ENCODE measurements at places on chromosomes 4 and X.

GRCh38 chrX:147602176-147602696 is 309.5 kb upstream of the FMR1 start:
- DNase-seq, result no peak

DNA sequence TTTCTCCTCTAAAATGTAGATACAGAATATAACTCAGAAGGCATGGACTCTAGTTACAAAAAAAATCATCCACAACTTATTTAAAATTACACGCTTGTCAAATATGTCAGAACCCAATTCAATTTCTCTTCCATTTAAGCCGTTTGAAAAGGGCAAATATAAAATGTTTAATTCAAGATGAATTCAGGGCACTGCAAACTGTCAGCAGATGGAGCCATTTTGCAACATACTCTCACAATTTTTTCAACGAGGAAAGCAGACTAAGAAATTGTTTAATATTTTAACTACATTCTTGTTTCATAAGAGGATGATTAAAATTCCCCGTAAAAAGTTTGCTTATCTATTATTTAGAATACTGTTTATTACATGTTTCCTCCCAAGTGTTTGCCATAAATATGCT is 321.3 kb upstream of the CPXCR1 start:
- no peak for DNase-seq

DNA sequence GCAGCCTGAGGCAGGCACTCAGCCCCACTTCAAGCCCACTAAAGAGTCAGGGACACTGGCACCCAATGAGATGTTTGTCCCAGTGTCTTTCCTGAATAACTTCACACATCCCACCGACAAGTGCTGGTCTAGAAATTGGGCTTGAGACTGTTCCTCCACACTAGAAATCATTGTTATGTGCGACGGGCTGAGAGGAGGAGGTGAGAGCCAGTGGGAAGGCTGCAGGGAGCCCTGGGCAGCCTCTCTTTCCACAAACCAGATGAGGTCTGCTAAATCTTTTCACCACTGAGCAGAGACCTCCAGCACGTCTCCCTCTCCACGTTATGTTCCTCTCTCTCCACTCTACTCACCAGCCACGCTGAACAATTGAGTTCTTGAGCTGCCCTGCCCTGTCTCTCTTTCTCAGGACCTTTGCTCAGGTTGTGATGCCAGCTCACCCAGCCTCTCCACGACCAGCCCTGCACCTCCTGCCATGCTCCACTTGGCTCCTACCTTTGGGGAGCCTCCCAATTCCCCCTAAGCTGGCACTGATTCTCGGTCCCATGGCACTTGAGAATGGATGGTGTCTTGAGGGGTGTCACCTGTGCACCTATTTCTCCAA is 8.4 kb downstream of the SCD5 start:
- DNase-seq, result no peak

DNA sequence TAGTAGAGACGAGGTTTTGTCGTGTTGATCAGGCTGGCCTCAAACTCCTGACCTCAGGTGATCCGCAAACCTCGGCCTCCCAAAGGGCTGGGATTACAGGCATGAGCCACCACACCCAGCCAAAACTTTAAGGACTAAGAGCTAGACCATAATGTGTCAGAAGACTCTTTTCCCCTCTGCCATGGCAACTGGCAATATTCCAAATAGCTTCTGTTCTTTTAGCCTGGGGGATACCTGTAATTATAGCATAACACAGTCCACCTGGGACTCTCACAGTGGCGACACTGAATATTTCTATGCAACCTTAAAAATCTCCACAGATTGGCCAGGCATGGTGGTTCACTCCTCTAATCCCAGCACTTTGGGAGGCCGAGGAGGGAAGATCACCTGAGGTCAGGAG is 45.5 kb upstream of the RBM47 start:
- no peak for DNase-seq

- DNase-seq, result no peak
Observed at GRCh38 chr4:95446173-95446572, 102.6 kb downstream of the UNC5C start.

- no peak for DNase-seq
Observed at GRCh38 chr4:45099471-45099870, 373.1 kb upstream of the GNPDA2 start.

DNA sequence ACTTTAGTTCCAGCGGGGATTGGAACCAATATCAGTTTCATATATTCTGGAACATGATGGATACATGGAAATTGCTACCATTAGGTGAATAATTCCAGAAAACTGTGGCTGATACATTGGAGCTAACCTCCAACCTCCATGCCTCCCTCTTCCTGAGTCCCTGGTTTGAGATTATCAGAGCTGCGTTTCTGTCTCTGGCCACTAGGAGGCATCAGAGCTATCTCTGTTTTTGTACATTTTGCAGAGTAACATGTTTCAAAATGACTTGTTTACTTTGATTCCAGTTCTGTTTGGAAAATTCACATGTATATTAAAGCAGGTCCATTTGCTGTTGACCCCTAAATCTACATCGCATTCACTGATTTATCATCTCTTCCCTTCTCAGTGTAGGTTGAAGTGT is 2.4 kb upstream of the RAB40AL start:
- peak; percentile 61 for DNase-seq

- no peak for DNase-seq
Observed at GRCh38 chrX:56066016-56066415, 166.1 kb upstream of the KLF8 start.

DNA sequence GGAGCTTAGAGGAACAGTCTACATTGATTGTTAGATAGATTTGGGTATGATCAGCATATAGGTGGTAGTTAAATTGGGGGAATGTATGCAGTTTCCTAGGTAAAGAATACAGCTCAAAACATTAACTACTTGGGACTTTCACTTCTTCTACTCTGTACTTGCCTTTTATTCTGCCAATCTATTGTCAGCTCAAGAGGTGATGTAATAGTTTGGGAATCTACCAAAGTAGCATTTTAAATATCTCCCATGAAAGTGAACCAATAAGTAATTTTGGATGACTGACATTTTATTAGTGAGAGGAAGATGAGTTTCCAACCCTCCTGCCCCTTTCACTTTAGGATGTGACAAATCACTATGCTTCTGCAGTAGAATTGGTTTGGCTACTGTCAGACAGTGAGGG is 43.4 kb downstream of the NUDT6 start:
- DNase-seq, result no peak

DNA sequence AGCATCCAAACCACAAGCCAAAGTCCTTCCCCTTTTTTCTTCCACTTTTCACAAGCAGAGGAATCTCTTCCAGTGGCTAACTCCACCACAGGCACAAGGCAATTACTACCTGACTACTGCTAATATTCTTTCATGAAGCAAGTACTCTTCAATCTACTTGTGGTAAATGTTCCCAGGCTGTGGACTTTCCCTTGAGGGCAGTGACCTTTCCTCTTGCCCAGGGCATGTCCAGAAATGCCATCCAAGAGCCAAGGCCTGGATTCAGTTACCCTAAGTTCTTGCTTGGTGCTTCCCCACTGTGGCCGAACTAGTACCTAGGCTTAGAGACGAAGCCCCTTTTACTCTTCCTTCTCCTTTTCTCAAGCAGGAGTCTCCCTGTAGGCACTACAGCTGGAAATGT is 400.7 kb downstream of the DCAF12L2 start:
- DNase-seq, result no peak

GRCh38 chrX:149628768-149629167 is 2.8 kb downstream of the TMEM185A start:
- no peak for DNase-seq

GRCh38 chr4:8391071-8391470 is 49.5 kb downstream of the ACOX3 start:
- no peak for DNase-seq

- DNase-seq, result no peak
Observed at GRCh38 chr4:102787096-102787881, 26.5 kb upstream of the MANBA start.

GRCh38 chrX:47664737-47665136 is 5.8 kb upstream of the UXT start:
- DNase-seq, result no peak

GRCh38 chrX:131262738-131263679 is 26.1 kb downstream of the IGSF1 start:
- DNase-seq, result no peak

- DNase-seq, result no peak
Observed at GRCh38 chrX:21255032-21255618, 119.1 kb upstream of the CNKSR2 start.

DNA sequence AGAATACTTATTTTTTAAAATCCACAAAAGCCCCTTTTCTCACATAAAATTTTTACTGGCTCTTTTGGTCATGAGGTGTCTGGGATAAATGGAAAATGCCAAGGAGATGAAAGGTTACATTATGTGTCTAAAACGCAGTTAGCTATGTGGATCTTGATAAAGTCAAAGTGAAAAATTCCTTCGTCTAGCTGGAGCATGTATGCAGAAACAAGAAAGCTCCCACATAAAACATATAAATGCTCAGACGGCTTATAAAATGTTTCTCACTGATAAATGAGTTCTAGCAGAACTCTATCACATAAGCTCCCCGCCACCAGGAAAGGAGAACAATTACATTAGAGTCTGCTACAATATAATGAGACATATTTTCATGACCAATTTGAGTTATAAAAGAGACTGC is 83.8 kb downstream of the TBC1D9 start:
- DNase-seq, result no peak

GRCh38 chr4:101229116-101229515 is 118.2 kb downstream of the PPP3CA start:
- DNase-seq, result no peak

DNA sequence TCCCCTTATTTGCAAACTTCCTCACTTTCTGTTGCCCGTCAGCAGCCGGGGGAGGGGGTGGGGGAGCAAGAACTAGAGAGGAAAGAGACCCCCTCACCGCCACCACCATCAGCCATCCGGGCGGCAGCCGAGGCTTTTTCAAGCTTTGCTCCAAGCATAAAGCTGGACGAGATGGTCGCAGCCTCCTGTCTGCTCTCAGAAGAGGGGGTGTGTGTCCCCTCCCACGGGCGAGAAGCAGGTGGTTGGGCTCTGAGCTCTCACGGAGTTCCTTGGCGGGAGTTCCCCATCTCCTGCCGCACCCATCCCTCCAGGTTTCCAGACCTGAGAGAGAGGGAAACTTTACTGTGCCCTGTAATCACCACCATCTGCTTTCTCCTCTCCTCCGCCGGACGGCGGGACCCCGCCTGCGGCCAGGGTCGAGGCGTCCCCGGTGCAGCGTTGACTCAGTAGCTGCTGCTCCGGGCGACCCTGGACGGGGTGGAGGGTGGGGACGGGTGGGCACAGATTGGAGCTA is 4.7 kb upstream of the ARX start:
- DNase-seq, result no peak

GRCh38 chr4:105306158-105306781 is 159.6 kb downstream of the TET2 start:
- peak; percentile 82 for DNase-seq

- DNase-seq, result no peak
Observed at GRCh38 chr4:78059524-78059889, 2.4 kb downstream of the FRAS1 start.

DNA sequence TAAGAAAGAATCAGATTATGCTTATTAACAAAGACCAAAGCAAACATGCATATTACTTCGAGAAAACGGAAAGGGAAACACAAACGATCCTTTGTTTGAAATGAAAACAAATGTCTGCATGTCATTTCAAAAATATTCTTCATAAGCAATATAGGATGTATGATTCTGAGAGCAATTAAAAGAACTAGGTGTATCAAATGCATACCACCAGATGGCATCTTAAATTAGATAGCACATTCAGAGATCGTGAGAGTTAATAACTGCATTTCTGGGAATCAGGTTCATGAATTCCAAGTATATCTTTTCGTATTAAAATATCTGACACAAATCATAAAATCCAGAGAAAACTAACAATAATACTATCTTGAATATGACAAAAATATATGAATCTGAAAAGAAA is 159.5 kb downstream of the PPP3CA start:
- DNase-seq, result no peak

- no peak for DNase-seq
Observed at GRCh38 chrX:21176921-21177571, 197.2 kb upstream of the CNKSR2 start.

GRCh38 chr4:80171656-80172055 is 25.6 kb upstream of the PRDM8 start:
- DNase-seq, result no peak

- DNase-seq, result no peak
Observed at GRCh38 chr4:108556588-108557200, 63.7 kb upstream of the RPL34 start.

DNA sequence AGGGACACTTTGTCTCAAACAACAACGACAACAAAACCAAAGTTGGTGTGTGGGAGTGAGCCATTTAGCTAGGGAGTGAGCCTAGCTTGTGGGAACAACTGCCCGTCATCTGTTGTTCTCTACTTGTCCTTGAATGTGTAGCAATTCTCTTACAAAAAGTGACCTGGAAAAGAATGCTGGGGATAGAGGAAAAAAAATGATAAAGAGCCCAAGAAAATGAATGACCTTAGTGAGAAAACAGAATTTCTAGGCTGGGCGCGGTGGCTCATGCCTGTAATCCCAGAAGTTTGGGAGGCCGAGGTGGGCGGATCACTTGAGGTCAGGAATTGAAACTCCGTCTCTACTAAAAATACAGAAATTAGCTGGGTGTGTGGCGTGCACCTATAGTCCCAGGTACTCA is 19.6 kb downstream of the SEPTIN6 start:
- no peak for DNase-seq

GRCh38 chrX:100447655-100448397 is 37.8 kb upstream of the PCDH19 start:
- DNase-seq, result peak; percentile 63

DNA sequence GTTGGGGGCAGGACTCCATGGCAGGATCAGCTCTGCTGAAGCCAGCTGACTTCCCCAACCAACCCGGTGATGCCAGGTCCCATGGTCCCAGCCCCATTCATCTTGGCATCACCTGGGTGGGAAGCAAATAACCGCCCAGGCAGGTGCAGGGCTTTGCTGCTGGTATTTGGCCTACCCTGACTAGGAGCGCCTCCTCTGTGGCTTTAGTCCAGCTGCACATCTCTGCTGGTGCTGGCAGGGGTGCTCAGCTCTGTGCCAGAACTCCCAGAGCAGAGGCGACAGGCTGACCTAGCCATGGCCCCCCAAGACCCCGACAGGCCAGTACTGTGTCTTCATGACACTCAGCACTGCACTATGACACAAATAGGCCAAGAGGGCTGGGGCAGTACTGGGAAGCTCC is 64.4 kb downstream of the STARD8 start:
- DNase-seq, result no peak

GRCh38 chr4:89836897-89837384 is at the start of gene SNCA:
Gene SNCA (minus strand): TSS chr4:89837161. CDS start chr4:89835667, 1,494 bp downstream.
- DNase-seq, result peak; percentile 72

- DNase-seq, result peak; percentile 64
Observed at GRCh38 chr4:25993395-25994185, 79.6 kb downstream of the SMIM20 start.
